Stimulated activated CD4-positive, alpha-beta T cell treated with anti-CD3 and anti-CD28 coated beads, TNF-alpha, amount 100 ng/mL, for 24 hours (primary cell): ENCODE measurements at places on chromosomes 3 and 15.
A peak's percentile ranks its signal among the peaks of the same experiment; 100 is the strongest.

DNA sequence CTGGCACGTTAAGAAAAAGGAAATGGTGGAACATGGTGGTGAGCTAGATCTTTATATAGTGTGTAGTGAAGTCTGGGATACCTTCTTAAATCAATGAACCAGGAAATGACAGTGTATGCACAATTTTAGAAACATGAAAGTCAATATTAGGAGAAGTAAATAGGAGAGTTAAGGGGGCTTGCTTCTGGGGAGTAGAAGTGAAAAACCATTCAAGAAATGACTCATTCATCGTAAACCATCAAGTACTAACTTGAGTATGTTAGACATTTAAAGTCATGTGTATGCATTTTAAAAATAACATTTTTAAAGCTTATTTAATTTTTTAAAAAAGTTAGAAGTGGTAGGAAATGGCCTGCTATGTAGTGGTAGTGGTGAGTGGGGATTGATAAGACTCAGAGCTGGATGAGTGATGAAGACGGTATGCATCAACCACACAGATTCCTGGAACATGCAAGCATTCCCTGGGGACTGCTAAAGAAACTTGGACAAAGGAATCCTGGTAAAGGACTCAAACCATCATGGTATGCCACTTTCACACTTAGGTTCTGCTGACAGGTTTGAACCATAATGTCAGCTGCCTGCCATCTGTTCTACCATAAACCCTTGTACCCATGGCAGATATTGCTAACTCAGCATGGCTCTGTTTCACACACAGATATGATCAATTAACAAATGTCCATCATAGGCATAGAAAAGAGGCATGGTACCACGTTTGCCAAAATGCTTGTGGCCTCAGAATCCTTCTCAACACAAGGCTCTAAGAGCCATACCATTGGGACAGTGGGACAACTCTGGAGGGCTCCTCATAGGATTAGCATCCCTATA is 28.9 kb upstream of the MITF start:
- DNase-seq = no peak

DNA sequence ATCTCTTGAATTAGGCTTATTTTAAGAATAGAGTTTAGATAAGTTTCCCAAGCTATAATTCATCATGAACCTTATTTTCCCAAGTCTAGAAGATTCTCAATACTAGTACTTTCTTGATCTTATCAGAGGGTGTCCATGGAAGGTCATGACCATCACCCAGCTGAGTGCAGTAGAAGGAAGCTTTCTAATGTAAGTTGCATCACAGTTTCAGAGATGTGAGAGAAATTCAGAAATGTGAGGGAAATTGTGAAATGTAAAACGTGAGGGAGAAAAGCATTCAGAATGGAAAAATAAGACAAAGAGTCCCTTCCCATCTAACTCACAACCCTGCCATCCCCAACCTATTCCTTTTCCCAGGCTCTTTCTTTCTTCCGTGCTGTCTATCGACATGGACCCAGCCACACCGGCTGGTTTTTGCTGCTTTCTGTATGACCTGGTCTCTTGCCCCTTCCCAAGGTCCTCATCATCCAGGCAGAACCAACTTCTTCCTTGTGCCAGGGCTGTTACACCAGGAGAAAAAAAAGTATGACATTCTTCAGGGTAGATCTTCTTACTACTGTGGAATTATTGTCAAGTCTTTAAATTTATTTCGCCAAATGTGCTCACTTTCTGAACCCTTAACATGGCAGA is 6.7 kb downstream of the CAPN3 start:
- DNase-seq = no peak

GRCh38 chr3:125435231-125435630 is 60.1 kb upstream of the ZNF148 start:
- no peak for DNase-seq

GRCh38 chr3:72912532-72912931 is 24.7 kb downstream of the GXYLT2 start:
- DNase-seq = no peak

- DNase-seq = peak; percentile 13
Observed at GRCh38 chr3:66138336-66139313, 82.2 kb upstream of the SLC25A26 start.

- DNase-seq = no peak
Observed at GRCh38 chr3:37032961-37033360, 39.6 kb downstream of the MLH1 start.

GRCh38 chr15:98906712-98907083 is 100.9 kb downstream of the PGPEP1L start:
- DNase-seq = no peak

- no peak for DNase-seq
Observed at GRCh38 chr15:101689901-101690300, 34.4 kb downstream of the TARS3 start.

DNA sequence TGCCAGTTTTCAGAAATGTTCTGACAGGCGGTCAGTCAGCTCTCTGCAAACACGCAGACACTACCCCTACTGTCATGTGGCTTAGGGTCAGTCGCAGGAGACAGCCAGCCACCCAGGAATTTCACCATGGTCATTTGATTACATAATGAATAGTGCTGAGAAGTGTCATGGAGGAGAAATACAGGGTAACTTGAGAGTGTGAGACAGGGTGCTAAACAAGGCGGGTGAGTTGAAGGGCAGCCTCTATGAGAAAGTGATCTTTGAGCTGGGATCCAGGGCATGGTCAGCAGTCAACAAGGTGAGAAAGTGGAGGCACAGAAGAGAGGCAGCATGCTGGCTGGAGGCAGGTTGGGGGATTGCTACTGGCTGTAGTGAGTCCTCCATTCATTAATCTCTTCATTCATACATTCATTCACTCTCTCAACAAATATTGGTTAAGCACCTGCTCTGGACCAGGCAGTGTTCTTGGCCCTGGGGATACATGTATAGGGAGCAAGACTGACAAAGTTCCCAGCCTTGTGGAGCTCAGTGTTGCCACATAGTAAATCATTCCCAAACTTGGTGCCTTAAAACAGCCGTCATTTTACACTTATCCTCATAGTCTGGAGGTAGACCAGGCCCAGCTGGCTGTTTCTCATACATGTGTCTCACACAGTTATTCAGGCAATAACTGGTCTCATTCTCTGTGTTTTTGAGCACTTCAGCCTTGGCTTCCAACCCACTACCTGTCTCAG is 14.8 kb downstream of the PXYLP1 start:
- no peak for DNase-seq

- DNase-seq = no peak
Observed at GRCh38 chr15:91135201-91136130, 35.4 kb downstream of the SV2B start.

GRCh38 chr3:78940128-78940527 is 827.7 kb downstream of the ROBO1 start:
- no peak for DNase-seq

GRCh38 chr3:79415356-79415755 is 352.4 kb downstream of the ROBO1 start:
- no peak for DNase-seq
